ENCODE measurements at places on chromosomes 6 and 20.
A peak's percentile ranks its signal among the peaks of the same experiment; 100 is the strongest.

DNA sequence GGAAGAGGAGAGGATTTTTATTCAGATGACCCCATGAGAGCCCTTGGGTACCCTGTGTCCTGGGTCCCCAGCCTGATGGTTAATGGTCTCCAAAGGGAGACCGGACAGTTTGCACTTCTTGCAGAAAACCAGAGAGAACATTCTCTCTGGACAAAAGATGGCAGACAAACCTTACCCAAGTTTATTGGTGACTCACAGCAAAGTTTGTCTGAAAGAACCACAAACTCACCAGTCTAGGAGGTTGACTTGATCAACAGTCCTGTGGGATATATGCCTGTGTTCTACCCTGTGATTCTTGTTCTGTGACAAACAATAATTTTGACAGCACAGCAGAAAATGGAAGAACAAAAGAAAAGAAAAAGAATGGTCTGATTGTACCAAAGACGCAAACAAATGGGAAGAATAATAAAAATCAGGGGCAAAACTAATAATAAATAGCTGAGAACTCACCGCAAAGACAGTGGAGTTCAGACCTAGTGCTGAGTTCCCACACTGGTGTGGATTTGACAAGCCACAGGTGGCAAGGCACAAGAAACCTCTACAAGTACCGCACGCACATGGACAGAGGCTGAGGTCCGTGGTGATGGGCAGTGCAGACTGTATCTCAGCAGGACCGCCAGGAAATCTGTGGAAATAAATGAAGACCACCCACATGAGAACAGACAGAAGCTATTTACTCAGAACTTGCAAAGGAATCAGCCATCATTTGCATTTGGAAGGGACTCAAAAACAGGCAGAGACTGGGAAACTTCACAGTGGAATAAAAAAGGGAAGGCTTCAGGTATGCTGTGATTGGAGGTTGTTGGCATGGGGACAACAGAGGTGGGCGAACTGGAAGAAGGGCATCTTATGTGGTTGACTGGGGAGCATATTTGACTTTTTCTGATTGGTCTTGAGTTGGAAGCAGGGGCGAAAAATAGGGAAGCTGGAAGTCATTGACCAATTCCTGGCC is 246.3 kb upstream of the RNF24 start:
- DNase-seq = no peak

DNA sequence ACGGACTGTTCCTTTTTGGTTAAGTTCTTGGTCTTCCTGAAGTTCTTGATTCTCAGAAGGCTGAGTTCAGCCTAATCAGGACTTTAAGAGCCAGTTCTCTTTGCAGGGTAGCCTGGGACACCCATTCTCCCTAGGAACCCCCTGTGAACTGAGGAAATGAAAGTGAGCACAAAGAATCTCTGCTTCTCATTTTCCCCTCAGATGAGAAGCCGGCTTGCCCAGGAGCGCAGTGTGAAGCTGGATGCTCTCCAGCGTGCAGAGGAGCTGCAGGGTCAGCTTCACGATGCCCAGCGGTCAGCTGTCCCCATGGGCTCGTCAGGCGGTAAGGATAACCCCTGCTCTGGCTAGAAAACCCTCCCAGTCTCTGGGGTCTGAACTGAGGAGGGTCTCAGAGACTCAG is 34.0 kb downstream of the CD164 start:
- DNase-seq = no peak

GRCh38 chr6:149435919-149436586 is 36.0 kb downstream of the SUMO4 start:
- no peak for DNase-seq

DNA sequence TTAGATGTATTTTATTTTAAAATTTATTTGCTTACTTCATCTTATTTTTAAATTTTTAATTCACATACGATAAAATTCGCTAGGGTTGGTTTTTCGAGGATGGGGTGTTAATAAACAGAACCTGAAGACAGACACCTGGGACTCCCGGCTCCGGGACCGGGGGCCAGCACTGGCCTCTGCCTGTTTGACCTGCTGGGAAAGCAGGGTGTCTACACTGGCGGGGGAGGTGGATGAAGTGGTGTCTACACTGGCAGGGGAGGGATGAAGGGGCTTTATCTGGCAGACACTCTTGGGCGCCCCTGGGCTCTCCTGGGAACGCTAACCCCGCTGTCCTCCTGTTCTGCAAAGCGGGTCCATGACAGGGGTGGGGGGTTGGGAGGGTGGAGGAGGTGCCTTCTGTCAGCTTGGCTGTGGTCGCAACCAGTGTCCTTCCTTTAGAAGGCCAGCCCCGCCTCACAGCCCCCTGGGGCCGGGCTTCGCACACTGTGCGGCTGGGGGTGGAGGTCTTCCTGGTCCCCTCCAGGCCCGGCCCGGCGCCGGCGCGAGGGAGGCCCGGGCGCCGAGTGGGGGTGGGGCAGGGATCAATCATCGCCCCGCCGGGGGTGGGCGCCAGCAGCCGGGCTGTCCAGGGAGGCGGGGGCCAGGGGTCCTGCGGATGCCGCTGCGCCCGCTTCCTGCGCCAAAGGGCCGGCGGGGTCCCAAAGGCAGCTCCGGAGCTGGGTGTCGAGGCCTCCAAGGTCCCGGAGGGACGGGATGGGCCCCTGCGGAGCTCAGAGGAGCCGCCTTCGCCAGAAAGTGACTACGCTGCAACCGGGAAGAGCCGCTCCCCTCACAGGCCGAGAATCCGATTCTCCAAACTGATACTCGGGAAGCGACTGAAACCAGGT is 1.8 kb downstream of the GATA5 start:
- DNase-seq = no peak

- DNase-seq = no peak
Measured at GRCh38 chr6:8047541-8048292, 16.5 kb downstream of the BLOC1S5 start.

DNA sequence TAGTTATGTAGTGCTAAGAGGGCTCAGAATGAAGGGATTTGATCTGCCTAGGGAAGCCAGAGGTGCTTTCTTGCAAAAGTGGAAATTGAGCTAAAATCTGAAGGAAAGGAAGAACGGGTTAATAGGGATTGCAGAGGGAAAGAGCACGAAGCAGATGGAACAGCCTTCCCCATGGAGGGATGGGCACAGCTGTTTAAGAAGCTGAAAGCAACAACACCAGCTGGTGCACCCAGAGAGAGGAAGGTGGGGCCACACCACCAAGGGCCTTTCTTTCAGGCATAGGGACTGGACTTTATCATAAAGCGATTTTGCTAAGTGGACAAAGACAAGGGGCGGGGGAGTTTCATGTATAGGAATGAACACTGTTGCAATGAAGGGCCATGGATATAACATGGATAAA is 65.8 kb upstream of the SNRPB2 start:
- no peak for DNase-seq

DNA sequence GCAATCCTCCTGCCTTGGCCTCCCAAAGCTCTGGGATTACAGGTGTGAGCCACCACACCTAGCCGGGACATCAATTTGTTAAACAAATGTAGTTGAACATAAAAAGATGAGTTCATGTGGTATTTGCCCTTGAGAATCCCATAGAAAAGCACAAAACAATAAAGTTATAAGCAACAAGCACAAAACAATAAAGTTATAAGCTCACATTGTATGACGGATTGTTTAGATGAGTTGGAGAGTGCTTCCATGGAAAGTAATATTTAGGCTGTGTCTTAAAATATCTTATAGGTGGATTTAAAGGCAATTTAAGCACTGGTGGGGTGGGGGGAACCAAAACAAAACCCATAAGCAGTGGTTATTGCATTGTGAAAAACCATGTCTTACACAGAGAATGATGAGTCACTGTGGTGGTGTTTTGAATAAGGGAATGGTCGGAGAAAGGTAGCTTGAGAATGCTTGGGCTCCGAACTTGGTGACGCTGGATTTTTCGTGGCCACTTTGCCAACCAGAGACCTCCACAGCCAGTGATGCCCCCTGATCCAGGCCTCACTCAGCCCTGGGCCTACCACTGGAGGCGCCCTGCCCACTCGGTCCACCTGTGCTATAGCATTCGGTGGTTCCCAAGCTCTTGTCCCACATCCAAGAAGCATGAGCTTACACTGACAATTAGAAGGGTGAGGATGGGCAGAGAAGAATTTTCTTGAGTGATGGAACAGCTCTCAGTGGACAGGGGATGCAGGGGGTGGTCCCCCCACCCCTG is 256.0 kb downstream of the CDKAL1 start:
- DNase-seq = no peak

DNA sequence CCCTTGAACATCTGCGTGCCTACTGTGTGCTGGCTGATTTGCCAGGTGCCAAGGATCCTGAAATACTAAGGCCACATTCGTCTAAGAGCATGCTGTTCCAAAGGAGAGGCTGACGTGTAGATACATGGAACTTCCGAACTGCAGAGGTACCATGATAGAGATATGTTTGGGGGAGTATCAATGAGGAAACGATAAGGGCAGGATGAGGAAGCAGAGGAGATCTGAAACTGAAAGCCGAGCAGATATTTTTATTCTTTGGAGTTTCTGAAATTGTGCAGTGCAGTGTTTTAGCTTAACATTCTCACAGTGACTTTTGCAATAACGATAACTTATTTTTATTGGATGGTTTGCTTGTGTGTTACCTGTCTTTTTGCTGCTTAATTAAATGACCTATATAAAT is 24.3 kb downstream of the BMP6 start:
- DNase-seq = no peak

GRCh38 chr20:38083338-38084048 is 49.9 kb downstream of the RPRD1B start:
- no peak for DNase-seq

GRCh38 chr6:119676961-119677360 is 327.4 kb upstream of the MAN1A1 start:
- DNase-seq = no peak

- DNase-seq = no peak
Measured at GRCh38 chr6:30206152-30206551, 7.1 kb downstream of the TRIM26 start.

GRCh38 chr6:87617405-87617804 is 27.5 kb downstream of the ORC3 start:
- no peak for DNase-seq

- no peak for DNase-seq
Measured at GRCh38 chr6:106637717-106638341, 8.5 kb downstream of the QRSL1 start.

DNA sequence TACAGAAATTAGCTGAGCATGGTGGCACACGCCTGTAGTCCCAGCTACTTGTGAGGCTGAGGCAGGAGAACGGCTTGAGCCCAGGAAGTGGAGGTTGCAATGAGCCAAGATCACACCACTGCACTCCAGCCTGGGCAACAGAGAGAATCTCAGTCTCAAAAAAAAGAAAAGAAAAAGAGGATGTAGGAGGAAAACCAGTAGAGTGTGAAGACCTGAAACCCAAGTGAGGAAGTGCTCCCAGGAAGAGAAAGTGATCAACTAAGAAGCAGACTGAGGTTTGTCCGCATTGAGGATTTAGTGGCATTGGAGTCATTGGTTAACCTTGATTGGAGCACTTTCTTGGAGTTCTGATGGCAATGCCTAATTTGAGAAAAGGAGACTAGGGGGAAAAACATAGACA is 20.6 kb upstream of the TASP1 start:
- DNase-seq = no peak

- no peak for DNase-seq
Measured at GRCh38 chr6:14974792-14975470, 270.9 kb upstream of the JARID2 start.

GRCh38 chr6:154951345-154952200 is 43.5 kb upstream of the TIAM2 start:
- DNase-seq = no peak

GRCh38 chr20:3927486-3928291 is 38.5 kb downstream of the PANK2 start:
- peak; percentile 65 for DNase-seq

All from aorta (tissue), 5 donors.